Spinal cord (tissue), 10 donors: ENCODE measurements at places on chromosomes 11 and 22. TPM values are rescaled to one million over a fixed set of nuclear protein-coding genes. Genes with fewer than 3 reads are reported as not detected.

GRCh38 chr11:20881328-20882079, 212.1 kb downstream of the NELL1 start:
- DNase-seq = no peak

DNA sequence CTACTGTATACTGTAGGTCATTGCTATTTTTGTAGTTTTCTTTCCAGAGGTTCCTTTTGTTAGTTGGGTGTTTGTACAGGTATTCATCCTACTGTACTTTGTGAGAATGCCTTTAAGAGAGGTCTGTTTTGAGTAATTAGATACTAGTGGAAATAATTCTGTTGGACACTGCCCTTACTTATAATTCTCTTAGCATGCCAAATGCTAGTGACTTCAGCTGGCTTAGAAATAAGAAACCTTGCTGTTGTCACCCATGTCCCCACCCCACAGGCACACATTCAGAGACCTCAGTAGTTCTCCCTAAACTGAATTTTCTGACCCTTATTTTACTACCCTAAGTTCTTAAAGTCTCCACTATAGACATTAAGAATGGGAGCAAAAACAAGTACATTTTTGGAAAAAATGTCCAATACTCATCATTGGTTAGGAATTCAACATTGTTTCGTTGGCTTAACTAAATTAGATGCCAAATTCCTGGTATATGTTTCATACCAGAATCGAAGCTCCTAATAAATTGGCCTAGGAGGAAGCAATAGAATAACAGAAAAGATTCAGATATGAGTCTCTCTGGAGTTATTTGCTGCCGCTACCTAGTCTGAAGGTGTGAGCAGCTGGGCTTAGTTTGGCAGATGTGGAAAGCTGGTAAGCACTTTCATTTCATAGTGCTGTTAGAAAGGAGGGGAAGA, 28.4 kb downstream of the ZNF143 start:
- no peak for DNase-seq

Gene PGGHG
- polyA plus RNA-seq = 5.9 TPM

DNA sequence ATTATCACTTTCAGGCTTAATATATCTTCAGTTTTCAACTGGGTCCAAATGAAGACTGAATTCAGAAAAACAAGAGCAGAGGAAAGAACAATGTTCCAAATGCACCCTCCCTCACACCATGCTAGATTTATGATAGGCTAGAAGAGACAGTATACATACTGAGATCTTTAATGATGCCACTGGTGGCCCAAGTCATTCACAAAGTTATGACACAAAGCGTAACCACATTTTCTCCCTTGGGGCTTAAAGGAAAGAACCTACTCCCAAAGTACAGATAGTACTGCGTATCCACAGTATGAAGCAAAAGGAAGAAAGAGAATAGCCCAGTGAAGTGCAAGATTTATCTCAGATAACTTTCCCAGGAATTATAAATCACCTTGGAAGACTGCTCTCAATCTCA, 10.9 kb upstream of the SOX6 start:
- no peak for DNase-seq

GRCh38 chr11:10637731-10638151, 55.8 kb downstream of the IRAG1 start:
- no peak for DNase-seq

GRCh38 chr11:2466069-2466801, 21.4 kb downstream of the KCNQ1 start:
- DNase-seq = no peak

Gene C22orf31
- polyA plus RNA-seq = not detected

DNA sequence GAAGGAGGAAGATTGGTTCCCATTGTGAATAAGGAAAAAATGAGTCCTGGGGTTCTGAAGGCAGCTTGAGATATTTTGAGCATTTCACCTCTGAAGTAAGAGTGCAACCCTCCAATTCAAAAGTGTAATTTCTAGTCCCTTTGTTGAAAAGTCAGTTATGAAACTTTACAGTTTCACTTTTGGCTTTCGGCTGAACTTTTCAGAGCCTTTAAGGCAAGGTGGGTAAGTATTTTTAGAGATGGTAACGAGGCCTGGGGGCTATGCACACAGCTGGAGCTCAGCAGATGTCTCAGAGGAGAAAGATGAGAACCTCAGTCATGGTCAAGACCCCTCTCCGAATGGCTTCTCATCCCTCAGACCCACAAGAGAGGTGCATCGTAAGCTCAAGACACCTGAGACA, 267.6 kb downstream of the KIRREL3 start:
- DNase-seq = no peak

GRCh38 chr22:29887358-29887757, 4.4 kb downstream of the MTMR3 start:
- DNase-seq = no peak

DNA sequence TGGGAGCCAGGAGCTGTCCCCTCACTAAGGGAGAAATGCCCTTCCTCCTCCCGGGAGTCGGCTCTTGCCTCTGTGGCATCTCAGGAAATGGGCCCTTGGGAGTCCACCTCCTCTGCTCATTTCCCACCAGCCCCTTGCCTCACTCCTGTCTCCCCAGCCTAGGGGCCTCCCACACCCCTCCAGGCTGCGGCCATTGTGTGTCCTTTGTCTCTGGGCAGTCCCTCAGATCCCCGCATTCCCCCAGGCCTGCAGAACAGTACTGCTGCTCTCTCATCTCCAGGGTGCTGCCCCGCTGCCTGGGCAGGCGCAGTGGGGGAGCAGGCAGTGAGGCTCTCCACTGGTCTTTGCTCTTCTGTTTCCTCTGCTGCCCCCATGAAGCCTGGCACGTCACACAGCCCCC, 25.0 kb downstream of the ADA2 start:
- DNase-seq = no peak

Gene TSGA10IP
- polyA plus RNA-seq = 0.60 TPM

GRCh38 chr11:15824060-15824459, 532.3 kb downstream of the SOX6 start:
- no peak for DNase-seq

DNA sequence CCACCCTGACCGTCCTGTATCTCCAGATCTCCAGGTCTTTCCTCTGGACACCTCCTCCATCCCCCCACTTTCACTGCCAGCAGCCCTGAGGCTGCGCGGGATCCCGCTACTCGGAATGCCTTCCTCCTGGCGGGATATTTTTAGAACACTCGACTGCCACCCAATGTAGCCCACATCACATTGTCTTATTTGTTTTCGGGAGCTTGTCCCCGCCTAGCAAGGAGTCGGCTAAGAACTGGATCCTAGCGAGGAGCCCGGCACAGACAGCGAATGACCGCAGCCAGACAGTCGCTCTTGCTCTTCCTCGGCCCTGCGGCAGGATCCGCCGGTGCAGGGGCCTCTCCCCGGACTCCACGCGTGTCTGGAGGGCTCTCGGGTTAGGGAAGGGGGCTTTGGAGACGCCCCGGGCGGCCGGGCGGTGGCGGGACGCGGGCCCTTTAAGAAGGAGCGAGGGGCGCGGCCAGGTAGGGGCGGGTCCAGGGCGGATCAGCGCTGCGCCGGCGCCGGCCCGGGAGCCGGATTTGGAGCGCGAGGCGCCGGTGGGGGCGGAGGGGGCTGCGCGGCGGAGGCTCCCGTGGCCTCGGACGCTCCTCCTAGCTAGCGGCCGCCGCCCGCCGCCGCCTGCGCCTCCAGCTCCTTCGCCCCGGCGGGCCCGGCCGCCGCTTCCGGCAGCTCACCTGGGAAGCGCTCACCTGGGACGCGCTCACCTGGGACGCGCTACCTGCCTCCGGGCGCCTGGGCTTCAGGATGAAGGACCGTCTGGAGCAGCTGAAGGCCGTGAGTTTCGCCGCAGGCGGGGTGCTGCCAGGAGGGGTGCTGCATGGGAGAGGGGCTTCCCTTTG, at the start of gene STX3:
STX3 (plus strand) TSS at position 518 of the 842 bp plus-strand sequence; CDS start at position 748, 230 bp downstream.
- DNase-seq = no peak

Gene GRAP2
- polyA plus RNA-seq = 0.86 TPM

Gene INPPL1
- polyA plus RNA-seq = 134 TPM

- no peak for DNase-seq
These were observed 597.5 kb downstream of the BRD1 start for GRCh38 chr22:49230194-49230577.

- no peak for DNase-seq
These were observed 5.5 kb downstream of the KRTAP5-2 start for GRCh38 chr11:1592628-1593027.

DNA sequence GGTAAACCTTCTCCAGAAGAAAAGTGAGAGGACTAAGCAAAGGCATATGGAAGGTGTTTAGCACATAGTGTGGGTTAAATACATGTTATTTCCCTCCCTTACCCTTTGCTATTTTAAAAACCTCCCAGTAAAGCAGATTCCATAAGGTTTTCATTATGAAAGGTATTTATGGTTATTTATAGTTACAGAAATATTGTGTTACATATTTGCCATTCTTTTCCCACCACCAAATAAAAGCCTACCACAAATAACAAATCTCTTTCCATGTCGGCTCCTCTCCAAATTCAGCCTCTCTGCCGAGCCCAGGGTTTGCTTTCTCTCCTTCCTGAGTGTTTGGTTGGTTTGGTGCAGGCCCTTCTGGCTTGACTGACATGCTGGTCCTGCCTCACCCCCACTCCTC, 64.4 kb downstream of the INSC start:
- DNase-seq = no peak

Gene OR4A16
- not detected for polyA plus RNA-seq

DNA sequence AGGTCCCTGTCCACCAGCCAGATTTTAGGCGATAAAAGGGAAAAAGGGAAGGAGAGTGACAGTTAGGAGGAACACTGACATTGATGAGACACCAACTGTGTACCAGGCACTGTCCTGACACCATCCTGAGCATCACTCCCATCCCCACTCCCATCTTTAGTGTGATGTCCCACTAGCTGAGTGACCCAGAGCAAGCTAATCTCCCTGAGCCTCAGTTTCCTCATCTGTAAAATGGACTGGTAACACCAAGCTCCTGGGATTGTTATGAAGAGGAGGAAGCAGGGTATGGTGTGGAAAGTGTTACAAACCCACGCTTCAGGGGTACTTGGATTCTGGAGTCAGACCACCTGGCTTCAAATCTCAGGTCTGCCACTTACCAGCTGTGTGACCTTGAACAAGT, 8.5 kb upstream of the P2RY6 start:
- DNase-seq = no peak

Gene KCNQ1
- 3.1 TPM for polyA plus RNA-seq

DNA sequence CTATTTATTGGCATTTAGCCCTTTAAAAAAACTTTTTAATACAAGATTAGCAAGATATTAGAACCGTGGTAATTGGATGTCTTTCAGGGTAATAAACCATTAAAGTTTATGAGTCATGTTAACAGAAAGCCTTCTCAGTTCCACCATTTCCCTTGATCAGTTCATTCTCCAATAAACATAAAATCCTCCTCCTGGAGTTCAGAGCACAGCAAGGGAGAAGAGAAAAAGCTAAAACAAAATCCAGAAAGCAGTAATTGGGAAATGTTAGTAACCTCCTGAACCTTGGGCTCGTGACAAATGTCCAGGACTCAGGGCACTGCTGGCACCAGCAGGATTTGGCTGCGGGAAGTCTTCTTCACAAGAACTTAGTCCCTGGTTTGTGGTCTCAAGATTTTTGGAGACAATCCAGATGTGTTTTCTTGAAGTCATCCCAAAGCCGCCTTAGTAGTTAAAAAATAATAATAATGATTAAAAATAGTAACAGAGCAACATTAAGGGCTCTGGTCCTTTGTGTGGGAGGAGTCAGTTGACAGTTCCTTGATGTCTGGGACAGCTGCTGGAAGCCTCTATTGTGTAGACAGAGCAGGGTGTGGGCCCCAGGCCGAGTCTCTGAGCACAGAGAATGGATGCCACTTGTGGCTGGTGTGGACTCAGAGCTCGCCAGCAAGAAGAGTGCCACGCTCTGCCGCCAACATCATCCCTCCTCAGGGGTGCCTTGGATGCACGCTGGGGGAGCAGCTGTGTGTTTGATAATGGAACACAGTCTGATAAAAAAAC, 43.4 kb upstream of the PITPNB start:
- DNase-seq = peak; percentile 38

Gene PLCB3
- 15.0 TPM for polyA plus RNA-seq

GRCh38 chr11:69919659-69920344, 100.6 kb upstream of the FGF3 start:
- DNase-seq = no peak

Gene ZP1
- polyA plus RNA-seq = not detected

DNA sequence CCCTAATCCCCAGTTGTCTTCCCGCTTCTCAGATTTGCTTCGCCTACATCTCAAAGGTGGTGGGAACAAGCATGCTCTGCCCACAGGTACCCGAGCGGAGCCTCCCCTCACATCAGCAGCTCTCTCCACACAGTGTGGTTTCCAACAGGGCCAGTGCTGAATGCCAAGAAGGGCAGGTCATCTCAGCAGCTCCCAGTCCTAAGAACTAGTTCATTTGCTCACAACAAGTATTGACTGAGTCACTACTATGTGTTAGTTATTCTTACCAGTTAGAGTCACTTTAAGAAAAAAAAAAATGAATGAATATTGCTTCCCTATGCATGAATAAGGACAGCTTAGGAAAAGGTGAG, 66.2 kb downstream of the THAP12 start:
- no peak for DNase-seq

GRCh38 chr11:121763526-121763925, 310.8 kb upstream of the SORL1-AS1 start:
- DNase-seq = no peak
